Anterior cingulate cortex (tissue), 58 donors: ENCODE measurements at places on chromosomes 3 and 15.

GRCh38 chr3:184169896-184170875 is 4.5 kb upstream of the AP2M1 start:
- DNase-seq: no peak

- DNase-seq: no peak
Observed at GRCh38 chr3:193742628-193743027, 149.6 kb downstream of the OPA1 start.

DNA sequence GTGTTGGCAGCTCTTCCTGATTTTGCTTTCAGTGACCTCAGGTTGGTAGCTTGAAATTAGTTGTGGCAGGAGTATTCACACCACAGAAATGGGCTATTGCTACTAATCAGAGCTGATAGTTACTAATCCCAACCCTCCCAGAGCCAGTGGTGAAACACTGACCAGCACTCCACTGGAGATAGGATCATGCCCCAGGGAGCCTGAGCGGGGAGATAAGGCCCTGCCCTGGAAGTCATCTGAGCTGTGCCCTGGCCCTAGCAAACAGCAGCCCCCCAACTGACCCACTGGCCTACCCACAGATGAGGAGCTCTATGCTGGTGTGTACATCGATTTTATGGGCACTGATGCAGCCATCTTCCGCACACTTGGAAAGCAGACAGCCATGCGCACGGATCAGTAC is 9.4 kb upstream of the GNAT1 start:
- DNase-seq: no peak

DNA sequence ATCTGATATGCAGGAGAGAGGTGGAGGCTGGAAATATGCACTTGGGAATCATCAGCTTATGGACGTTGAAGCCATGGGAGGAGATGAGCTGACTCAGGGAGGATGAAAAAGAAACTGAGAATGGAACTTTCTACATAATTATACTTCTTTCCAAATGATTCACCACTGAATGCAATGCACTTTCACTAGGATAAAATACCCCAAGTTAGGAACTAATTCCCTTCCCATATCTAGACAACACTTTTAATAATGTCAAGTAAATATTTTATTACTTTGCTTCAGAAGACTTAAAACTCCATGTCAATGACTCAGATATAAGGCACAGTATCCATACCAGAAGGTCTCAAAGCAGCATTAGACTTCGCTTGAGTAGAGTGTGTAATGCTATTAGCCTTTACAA is 24.2 kb downstream of the NPTN start:
- no peak for DNase-seq

- no peak for DNase-seq
Observed at GRCh38 chr3:90069748-90070147, 962.3 kb downstream of the EPHA3 start.

GRCh38 chr3:174285242-174285864 is 573.8 kb upstream of the NAALADL2 start:
- DNase-seq: no peak

DNA sequence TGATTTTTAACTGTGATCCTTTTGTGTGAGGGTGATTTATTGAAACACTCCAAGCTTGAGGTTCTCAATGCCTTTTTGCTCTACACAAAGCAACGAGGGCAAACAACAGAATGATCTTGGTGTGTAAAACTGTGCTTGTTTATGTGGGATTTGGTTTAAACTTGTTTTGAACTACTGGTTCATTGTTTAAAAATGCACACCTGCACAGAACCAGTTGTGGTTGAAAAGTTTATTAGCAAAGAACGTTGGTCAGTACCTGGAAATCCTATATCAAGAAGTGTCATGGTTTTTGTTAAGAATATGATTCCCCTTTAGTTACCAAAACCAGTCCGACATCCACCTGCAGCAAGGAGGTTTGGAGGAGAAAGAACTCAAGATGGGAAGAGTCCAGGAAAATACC is 239.4 kb downstream of the WNT5A start:
- no peak for DNase-seq

- no peak for DNase-seq
Observed at GRCh38 chr15:101477851-101478362, 11.6 kb downstream of the PCSK6 start.

GRCh38 chr3:190558316-190558715 is 44.4 kb downstream of the IL1RAP start:
- no peak for DNase-seq

DNA sequence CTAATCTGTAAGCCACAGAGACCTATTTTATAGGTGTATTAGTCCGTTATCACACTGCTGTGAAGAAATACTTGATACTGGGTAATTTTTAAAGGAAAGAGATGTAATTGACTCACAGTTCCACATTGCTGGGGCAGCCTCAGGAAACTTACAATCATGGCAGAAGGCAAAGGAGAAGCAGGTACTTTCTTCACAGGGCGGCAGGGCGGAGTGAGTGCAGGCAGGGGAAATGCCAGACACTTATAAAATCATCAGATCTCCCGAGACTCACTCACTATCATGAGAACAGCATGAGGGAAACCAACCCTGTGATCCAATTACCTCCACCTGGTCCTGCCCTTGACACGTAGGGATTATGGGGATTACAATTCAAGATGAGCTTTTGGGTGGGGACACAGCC is 108.7 kb downstream of the GALK2 start:
- no peak for DNase-seq

DNA sequence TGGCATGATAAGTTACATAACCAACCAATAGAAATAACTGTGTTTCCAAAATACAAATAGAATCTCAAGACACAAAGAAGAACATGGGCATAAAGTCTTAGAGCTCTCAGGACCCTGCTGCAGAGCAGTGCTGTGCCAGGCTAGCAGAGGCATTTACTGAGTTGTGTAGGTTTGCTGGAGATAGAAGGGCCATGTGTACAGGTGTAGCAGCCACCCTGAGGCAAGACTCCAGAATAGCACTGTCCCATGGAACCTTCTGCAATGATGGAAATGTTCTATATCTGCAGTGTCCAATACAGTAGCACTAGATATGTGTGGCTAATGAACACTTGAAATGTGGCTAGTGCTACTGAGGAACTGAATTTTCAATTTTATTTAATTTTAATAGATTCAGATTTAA is 267.0 kb upstream of the UMPS start:
- no peak for DNase-seq

GRCh38 chr15:62730825-62731224 is 311.7 kb upstream of the TPM1 start:
- DNase-seq: no peak

- no peak for DNase-seq
Observed at GRCh38 chr3:9110802-9111201, 138.6 kb downstream of the SRGAP3 start.

DNA sequence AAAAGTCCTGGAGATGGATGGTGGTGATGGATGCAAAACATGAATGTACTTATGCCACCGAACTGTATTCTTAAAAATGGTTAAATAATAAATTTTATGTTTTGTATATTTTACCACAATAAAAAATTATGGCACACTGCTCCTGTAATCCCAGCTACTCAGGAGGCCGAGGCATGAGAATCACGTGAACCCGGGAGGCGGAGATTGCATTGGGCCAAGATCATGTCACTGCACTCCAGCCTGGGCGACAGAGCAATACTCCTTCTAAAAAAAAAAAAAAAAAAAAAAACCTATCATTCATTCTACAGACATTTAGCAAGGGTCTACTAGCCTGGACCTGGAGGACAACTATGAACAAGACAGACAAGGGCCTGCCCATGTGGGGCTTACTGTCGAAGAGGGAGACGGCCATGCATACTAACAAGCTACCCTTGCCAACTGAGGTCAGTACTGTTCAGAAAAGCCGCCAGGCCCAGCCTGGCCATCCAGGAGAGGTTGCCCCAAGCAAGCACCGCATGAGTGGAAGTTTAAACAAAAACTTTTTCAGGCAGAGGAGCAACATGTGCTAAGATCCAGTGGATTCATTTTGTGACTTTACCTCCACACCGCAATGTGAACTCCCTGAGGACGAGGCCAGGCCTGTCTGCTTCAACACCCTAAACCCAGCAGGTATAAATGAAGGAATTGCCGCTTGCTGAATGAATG is 2.8 kb upstream of the NEK4 start:
- no peak for DNase-seq

- no peak for DNase-seq
Observed at GRCh38 chr3:99780749-99781148, 36.9 kb upstream of the CMSS1 start.

GRCh38 chr3:98780343-98780742 is 17.2 kb downstream of the ST3GAL6 start:
- DNase-seq: no peak

- DNase-seq: no peak
Observed at GRCh38 chr15:34079904-34080303, 21.8 kb downstream of the EMC7 start.

GRCh38 chr3:13706451-13706850 is 157.5 kb downstream of the FBLN2 start:
- no peak for DNase-seq

DNA sequence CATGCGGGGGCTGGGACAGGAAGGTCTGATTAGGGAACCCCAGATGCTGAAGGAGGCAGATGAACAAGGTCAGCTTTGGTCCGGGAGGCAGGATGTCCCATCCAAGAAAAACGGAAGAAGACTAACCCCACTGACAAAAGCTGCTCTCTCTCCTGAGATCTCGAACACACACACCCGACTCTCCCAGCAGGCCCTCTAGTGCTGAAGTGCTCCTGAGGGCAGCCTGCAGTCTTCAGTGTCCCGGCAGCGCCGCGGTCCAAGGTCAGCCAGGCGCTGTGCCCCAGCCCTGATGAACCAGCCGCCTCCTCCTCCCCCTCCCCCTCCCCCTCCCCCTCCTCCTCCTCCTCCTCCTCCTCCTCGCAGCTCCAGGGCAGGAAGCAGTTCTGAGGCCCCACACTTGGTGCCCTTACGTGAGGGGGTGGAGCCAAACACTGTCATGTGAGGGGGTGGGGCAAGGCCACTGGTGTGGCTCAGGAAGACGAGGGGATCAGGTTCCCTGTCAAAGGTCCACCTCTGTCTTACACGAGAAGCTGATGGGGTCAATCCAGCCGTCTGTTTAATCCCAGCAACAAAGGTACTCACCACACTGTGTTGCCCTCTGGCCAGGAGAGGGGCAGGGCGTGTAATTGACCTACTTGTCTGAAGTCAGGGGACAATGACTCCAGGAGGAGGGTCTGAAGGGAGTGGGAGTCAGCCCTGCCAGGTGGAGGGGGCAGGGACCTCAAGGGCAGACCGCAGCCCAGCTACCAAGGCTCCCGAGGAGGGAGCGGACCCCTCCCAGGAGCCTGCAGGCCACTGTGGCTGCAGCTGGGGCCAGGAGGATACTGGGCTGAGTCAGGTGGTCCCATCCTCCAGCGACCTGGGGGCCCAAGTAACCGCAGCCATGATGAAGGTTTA is 34.3 kb downstream of the PRR23E start:
- no peak for DNase-seq

DNA sequence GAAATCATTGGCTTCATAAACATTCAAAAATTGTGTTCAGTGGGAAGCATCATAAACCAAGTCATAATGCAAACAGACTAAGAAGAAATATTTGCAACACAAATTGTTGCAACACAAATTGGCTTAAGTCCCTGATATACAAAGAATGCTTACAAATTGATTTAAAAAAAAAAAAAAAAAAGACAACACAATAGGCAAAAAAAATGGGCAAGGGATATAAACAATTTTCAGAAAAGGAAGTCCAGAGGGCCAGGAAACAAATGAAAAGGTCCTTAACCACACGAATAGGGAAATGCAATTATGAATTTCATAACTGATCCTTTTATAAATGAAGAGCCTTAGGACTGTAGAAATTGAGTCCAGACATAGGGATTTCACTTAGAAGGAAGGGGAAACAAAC is 98.9 kb downstream of the LRRK1 start:
- DNase-seq: no peak

DNA sequence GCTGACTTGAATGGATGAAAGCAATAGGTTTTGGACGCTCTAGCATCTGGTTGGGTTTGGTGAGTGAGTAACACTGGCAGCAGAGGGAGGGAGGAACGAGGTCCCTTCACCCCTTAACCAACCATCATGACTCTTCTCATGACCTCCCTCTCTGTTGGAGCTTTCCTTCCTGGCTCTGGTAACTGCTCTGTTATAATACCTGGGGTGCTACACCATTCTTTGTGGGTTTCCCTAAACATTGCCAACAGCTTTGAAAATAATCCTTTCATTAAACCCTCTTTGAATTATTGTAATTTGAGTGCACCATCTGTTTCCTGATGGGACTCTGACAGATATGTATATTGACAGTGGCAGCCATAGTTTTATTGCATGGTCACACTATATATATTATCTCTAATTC is 146.2 kb upstream of the PTPRG start:
- DNase-seq: no peak

DNA sequence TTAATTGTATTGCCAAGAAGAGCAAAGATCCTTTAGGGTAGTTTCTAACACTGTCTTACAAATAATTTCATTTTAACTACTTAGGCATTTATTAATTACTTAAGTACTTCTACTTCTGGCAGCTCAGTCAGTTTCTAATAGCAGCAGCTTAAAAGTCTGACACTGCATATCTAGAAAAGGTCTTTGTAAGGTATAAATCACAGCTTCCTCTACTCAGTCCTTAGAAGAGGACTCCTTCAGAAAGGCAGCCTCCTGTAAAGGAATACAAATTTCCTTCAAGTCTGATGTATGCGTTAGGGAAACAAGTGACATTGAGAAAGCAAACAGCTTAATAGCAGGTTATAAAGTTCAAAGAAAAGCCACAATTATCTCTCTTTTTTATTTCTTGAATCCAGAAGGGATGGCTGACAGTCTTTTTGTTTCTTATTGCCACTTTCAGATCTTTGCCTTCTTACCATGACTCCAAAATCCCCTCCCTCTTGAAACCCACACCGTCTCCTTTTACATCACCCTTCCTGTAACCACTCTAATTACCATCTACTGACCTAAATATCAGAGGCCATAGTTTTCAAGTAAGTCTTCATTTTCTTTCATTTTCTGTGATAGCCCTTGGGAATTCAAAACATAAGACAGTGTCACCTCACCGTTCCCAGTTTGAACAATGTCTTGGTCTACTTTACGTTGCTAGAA is 109.5 kb downstream of the CGGBP1 start:
- DNase-seq: no peak

GRCh38 chr3:107816107-107816506 is 274.7 kb downstream of the CD47 start:
- DNase-seq: no peak

DNA sequence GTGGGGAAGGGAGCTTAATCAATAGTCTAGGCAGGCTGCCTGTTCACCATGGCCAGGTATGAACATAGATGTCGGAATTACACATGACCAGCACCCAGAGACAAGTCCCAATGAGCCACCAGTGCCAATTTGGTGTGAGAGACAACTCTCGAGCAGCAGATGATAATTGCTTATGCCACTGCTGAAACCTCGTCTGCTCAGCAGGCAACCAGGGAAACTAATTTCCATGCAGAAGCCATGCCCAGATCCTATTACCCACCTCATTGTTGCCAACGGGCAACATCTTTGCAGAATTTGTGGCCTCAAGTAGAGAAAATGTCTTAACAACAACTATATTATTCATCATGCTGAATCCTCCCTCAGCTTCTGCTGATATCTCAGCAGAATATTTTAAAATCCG is 84.9 kb downstream of the CGGBP1 start:
- DNase-seq: no peak

GRCh38 chr3:121175083-121175482 is 267.1 kb downstream of the STXBP5L start:
- DNase-seq: no peak
